ENCODE measurements at places on chromosomes 2 and 18. TPM values are rescaled to one million over a fixed set of nuclear protein-coding genes. Genes with fewer than 3 reads are reported as not detected.

DNA sequence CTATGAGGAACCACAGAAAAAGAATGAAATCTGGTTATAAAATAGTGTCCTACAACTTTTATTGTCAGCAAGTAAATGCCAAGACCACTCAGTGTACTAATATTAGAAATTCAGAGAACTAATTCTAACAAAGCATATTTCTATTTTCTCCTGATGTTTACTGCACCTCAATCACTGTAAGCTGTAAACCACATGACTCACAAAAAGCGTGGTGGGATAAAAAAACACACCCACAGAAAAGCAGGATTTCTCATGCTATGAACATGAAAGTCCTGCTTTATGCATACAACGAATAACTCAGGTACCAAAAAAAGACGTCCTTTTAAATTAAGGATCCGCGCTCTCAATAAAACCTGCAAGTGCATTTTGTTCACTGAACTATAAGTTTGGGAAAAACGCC, 797 bp downstream of the TXNL4A start:
- ATAC-seq = no peak

The GPAT2 gene
- 4.4 TPM for total RNA-seq

The TUBA3D gene
- total RNA-seq = not detected

- no peak for ATAC-seq
Measured at GRCh38 chr2:34266908-34267697, 668.0 kb upstream of the FAM98A start.

Measured in gastroesophageal sphincter (tissue), 4 donors.